Stimulated activated CD4-positive, alpha-beta T cell treated with anti-CD3 and anti-CD28 coated beads, Interleukin-12 subunit alpha, Interleukin-12 subunit beta, amount 100 ng/mL, for 4 hours (primary cell): ENCODE measurements at places on chromosomes 1 and 21.

DNA sequence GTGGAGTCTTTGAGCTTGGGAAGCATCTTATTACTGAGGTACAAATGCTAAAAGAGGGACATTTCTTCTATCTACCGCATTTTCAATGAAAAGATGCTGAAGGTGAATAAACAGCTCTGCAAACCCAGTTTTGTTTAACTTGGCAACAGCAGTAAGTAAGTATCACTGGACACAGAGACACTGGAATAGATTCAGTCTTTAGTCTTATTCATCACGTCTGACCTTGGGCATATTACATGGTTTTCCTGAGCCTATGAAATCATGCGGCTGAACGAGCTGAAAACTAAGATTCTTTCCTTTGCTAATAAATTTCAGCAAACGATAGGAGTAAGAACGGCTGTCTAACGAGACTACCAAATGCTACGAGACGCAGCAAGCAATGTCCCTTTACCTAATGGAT is 207.4 kb downstream of the GABPA start:
- no peak for DNase-seq

DNA sequence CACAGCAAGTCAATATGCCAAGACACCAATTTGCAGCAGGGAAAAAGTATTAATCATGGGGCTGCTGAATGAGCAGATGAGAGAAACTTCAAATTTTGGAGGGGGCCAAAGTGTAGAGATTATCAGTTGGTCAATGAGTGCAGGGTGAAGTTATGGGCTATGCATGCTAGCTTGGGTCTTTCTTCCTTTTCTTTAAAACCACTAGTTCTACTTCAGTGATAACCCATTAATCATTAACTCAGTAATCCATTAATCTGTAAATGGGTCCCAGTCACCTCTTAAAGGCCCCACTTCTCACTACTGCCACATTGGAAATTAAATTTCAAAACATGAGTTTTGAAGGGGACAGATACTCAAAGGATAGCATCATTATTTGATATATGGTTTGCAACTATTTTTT is 688.6 kb upstream of the ADGRL4 start:
- DNase-seq: no peak

DNA sequence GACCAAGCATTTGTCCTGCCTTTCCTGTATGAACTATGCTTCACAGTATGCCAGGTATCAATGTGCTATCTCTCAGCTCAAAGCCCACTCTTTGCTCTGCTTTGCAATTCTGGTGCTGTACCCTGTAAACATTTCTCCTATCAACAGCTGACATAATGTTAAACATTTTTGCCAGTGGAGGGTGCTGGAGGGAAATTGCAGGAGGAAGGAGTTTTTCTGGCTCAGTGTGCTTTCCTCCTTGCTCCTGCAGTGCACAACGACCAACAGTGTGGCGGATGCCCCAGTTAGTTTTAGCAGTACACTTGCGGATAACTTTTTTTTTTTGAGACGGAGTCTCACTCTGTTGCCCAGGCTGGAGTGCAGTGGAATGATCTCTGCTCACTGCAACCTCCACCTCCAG is 67.1 kb upstream of the PTGFRN start:
- DNase-seq: no peak

- DNase-seq: no peak
Observed at GRCh38 chr1:167666416-167666815, 36.4 kb downstream of the RCSD1 start.

DNA sequence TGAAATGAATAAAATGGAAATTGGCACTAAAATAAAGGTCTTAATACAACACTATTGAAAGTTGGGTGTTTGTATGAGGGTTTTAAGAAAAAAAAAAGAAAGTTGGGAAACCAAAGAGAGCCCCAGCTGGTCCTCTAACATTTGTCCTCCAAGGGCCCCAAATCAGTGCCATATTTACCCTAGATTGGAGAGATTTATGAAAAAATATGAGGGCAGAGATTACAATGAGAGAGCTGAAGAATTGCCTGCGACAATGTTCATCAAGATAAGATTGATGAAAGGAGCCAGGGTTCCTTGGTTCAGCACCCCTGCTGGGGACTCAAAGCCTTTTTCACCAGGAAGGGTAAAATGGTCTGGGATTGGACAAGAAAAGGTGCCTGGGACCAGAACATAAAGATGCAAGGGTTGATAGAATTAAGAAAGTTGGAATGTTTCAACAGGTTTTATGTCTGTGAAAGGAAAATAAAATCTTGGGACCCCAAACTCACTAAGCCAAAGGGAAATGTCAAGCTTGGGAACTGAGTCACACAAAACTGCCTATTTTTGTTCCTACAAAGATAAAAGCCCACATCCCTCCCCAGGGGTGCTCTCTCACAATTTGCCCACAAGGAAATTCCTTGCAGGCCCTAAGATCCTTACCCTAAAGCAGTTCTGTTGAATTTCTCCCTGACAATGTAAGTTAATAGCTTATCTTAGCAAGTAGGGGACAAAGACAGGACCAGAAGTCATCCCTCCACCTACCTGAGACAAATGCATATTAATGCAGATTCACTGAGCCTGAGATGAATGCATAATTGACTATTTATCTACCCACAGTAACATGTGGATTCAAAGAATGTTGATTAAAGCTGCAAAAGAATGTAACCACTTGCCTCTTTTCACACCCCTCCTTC is 26.8 kb downstream of the CBR1 start:
- DNase-seq: no peak

DNA sequence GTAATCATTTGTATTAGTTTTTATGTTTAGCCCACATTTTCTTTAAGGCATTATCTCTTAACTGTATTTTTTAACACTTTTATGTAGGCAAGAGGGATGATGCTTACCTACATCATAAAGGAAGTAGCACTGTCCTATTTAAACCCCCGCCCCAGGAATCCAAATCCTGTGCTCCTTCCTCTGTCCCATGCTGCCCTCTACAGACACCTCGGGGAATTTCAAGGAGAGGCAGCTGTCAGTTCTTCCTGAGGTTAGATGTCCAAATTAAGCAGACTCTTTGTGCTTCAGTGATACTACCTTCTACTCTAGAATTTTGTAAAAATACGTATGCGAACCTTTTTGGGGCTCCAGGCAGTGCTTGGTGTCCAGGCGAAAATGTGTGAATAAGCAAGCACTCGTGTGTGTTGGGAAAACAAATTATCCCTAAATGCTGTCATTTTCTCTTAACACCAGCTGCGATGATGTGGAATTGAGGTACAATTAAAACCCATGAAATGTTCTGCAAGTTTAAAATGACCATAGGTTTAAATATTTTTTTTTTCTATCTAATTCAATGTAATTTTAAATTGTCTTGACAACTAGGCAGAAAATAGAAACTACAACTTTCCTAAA is 19.2 kb downstream of the CRCT1 start:
- peak; percentile 25 for DNase-seq

DNA sequence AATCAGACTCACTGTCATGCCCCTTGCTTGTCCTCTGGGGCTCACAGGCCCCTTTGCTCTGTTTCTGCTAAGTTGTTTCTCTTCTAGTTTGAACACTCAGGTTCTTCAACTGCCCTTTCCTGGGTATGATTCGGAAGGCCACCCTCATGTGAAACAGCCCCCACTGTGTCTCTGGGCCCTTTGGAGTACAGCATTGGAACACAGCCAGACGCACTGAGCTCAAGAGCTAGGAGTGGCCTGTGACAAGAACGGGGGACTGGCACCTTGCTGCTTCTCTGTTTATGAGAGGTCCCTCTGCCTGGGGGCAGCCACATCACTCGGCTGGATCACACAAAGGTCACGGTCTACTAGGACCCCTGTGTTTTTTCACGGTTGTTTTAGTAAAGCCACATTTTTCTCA is 114.4 kb upstream of the ZC3H12A start:
- no peak for DNase-seq

GRCh38 chr1:181390410-181391077 is 92.8 kb upstream of the CACNA1E start:
- no peak for DNase-seq

GRCh38 chr1:244497805-244498204 is 36.7 kb downstream of the CATSPERE start:
- DNase-seq: no peak

GRCh38 chr1:237042526-237042891 is 525 bp downstream of the RYR2 start:
- DNase-seq: no peak

- no peak for DNase-seq
Observed at GRCh38 chr1:232650418-232650817, 20.5 kb upstream of the SIPA1L2 start.

DNA sequence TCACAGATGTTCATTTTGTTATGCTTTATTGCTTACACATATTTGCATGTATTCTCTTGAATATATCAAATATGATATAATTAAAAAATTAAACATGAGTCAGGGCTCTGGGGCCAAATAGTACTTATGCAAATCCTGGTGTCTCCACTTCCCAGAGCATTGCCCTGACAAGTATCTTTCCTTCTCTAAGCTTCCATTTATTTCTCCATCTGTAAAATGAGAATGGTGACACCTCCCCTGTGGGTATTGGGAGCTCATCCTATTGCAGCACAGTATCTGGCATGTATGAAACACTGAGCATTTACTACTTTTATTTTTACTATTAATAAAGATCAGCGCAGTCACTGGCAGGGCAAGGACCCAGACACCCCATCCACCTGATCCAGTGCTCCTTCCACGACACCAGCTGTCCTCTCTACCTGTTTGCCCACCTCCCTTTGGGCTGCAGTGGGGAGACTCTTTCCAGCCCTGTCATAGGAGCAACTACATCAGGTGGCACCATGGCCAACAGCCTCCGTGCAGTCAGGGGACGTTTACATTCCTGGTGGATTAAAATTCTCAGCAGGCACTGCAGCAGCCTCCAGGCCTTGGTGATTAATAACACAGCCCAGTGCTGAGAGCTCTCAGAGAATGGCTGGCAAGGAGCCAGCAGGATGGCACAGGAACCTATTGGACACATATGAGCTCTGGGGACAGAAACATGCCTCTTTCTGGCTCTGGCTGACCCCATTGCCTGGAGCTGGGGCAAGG is 113.0 kb downstream of the DMRTB1 start:
- DNase-seq: no peak

- DNase-seq: no peak
Observed at GRCh38 chr1:107213225-107213624, 72.4 kb downstream of the NTNG1 start.

- DNase-seq: no peak
Observed at GRCh38 chr1:247008406-247008799, 546 bp upstream of the ZNF695 start.

DNA sequence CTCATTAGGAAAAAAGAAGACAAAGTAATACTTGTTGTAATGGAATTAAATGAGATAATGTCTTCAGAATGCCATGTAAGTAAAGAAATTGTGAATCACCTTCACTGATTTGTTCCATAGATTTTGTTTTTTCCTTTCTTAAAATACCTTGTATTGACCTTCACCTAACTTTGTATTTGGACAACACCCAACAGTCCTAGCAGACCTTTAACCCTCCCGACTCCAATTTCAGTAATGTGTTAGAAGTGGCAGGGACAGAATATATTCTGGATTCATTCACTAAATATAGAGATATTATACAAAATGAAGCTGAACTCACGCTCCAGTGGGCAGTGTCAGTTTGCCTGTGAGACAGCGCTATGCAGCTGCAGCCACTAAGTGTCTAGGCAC is 57.9 kb downstream of the UCK2 start:
- DNase-seq: no peak

GRCh38 chr1:21793104-21793503 is 10.2 kb upstream of the USP48 start:
- no peak for DNase-seq

DNA sequence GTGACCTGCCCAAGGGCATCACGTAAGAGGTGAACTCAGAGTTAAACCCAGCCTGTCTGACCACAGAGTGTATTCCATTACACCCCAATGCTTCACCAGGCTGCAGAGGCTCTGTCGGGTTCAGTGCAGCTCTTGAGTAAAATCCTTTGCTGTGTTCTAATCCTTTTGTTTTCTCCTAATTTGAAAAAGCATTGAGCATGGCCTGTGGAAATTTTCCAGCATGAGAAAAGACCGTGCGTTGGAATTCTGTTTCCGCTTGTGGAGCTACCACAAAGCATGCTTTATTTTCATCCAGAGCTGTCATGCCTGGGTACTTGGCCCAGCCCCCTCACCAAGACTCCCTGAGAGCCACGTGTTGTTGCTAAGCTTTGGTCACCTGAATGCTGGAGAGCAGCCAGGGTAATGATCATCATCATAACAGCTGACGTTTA is 317.6 kb downstream of the PRDM2 start:
- DNase-seq: no peak

DNA sequence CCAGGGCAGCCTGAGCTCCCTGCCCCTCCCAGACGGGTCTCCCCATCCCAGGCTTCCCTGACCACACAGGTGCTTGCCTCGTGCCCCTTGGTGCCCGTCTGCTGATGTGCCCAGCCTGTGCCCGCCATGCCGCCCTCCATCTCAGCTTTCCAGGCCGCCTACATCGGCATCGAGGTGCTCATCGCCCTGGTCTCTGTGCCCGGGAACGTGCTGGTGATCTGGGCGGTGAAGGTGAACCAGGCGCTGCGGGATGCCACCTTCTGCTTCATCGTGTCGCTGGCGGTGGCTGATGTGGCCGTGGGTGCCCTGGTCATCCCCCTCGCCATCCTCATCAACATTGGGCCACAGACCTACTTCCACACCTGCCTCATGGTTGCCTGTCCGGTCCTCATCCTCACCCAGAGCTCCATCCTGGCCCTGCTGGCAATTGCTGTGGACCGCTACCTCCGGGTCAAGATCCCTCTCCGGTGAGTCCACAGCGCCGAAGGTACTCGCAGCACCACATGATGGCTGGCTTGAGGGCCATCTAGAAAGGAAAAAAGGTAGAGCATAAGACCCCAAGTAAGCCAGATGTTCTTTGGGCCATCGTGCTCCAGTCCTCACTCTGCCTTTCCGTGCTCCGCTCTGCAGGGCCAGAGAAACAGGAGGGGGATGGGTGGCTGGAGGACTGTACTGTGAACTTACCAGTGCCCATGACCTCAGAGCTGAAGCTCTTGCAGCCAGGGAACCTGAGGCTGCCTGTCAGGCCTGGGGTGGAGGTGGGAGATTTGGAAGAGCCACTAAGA is 1.4 kb downstream of the ADORA1 start:
- DNase-seq: no peak

- no peak for DNase-seq
Observed at GRCh38 chr1:50268049-50268448, 155.2 kb downstream of the DMRTA2 start.

GRCh38 chr1:15095496-15095875 is 58.1 kb upstream of the TMEM51 start:
- DNase-seq: no peak

DNA sequence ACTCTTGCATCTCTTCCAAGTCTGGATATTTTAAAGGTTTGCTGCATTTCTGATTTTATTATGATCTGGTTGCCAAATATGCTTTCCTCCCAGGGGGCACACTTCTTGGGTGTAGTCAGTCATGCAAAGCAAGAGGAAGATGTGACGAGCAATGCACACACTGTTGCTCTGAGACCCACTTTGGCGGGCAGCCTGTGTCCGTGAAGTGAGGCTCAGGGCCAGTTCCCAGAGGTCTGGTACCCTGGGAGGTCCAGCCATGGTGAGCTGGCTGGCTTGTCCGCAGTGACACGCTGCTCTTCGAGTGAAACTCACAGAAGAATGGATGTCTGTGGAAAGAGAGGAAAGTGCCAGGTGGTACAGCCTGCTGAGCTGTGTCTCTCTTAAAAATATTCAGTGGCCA is 52.8 kb upstream of the EDN2 start:
- no peak for DNase-seq

- DNase-seq: no peak
Observed at GRCh38 chr1:57832612-57833011, 408.8 kb upstream of the DAB1 start.

GRCh38 chr1:116886291-116886878 is 23.3 kb upstream of the PTGFRN start:
- DNase-seq: no peak
